Thymus (tissue), 14 donors: ENCODE measurements at places on chromosomes 6 and 20.

DNA sequence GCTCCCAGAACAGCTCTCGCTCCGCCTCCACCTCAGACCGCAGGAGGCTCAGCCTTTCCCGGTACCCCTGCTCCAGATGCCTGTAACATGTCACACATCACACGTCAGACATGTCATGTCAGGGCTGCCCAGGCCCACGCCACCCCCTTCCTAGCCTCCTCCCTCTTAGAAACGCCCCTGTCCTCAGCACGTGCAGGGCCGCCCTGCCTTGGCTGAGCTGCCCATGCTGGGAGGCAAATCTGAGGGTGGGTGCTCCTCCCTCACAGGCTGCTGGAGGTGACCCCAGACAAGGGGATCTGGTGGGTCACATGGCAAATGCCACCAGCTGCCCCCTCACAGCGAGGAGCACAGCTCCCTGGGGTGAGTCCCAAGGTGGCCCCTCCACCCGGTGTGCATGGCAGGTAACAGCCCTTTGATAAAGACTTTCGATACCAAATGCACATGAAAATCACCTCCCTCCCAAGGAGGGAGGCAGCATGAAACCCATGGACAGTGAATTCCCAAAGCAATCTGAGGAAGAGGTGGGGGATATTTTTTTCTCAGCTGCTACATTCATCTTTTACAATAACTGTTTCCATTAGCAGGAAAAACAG lies 84.1 kb downstream of the GINS1 start:
- no peak for DNase-seq
- peaks cover 19% of the 10 kb centered on the region for H3K4me1 ChIP-seq
- H3K4me3 ChIP-seq = no peak overlapping the region

GRCh38 chr6:154672086-154672485 lies 61.1 kb upstream of the SCAF8 start:
- H3K4me3 ChIP-seq = no peak overlapping the region
- no peaks in the 10 kb centered on the region for H3K4me1 ChIP-seq
- no peak for DNase-seq
- no peak overlapping the region for H3K27ac ChIP-seq

DNA sequence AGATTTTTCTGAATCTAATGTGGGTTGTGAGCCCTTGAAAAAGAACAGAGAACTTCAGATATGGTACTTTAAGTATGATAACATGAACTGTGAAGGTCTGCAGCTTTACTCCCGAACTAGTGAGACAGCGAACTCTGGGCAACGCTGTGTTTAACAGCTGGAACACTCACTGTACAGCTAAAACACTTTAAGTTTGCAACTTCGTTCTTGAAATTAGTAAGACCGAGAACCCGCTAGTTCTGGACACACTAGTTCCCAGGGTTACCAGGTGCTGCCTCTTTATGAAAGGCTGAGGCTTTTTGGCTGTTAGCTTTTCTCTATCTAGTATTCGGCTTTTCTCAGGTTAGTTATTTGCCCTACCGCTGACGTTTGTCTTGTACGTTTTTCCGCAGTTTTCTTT lies 52.9 kb downstream of the RIOK1 start:
- no peaks in the 10 kb centered on the region for H3K27me3 ChIP-seq
- H3K4me1 ChIP-seq = peaks cover 3% of the 10 kb centered on the region
- no peak overlapping the region for H3K27ac ChIP-seq
- no peaks in the 10 kb centered on the region for H3K36me3 ChIP-seq
- no peak overlapping the region for H3K4me3 ChIP-seq
- no peak for DNase-seq

DNA sequence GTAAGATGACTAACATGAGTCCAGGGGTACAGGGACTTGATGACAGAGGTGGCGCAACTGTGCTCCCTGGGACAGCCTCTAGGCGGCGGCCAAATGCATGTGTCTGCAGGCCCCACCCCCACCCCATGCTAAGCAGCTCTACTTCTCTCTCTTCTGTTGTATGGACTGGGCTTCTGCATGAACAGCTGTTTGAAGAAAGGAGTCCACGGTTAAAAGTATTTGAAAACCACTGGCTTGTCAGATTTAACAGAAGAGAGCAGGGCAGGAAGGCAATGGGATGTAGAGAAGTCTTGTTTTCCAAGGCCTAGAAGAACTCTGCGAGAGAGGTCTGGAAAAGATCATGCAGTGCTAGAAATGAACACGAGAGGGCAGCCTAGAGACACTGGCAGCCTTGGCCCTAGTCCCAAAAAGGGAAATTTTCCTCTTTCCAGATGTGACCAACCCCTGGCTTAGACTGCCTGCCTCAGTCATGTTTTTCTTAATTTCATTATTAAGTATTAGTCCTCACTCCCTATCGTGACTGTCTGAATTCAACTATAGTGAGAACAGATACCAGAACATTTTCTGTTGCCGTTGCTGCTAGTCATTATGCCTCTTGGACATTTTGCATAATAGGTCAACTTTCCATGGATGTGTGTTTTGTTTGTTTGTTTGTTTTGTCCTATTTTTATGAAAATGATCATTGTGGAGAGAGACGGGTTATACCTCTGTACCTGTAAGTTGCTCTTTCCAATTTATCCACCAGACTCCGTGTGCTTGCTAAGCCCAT lies 265.0 kb downstream of the ADGRG6 start:
- H3K4me1 ChIP-seq = peaks cover 20% of the 10 kb centered on the region
- H3K36me3 ChIP-seq = no peaks in the 10 kb centered on the region
- H3K27ac ChIP-seq = no peak overlapping the region
- no peaks in the 10 kb centered on the region for H3K27me3 ChIP-seq

GRCh38 chr6:1869308-1869707 lies 259.6 kb downstream of the FOXC1 start:
- no peak for DNase-seq
- no peak overlapping the region for H3K27ac ChIP-seq
- H3K4me1 ChIP-seq = no peaks in the 10 kb centered on the region
- no peaks in the 10 kb centered on the region for H3K36me3 ChIP-seq
- no peaks in the 10 kb centered on the region for H3K27me3 ChIP-seq

DNA sequence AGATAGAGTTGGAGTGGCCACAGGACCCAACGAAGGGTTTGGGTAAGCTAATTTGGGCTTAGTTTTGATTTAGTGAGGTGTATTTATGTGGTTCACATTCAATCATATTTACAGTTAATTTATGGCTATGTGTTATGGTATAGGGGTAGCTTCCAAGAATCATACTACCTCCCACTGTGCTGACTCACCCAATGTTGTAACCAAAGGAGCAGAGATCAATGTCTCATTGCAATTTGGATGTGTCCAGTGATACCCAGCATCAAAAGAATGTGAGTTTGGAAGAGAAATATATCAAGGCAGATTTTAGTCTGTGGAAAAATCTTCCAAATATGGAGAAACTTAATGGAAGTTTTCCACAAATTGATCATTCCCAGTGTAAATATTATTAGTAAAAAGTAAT lies 25.3 kb upstream of the SMIM8 start:
- no peak for DNase-seq
- no peaks in the 10 kb centered on the region for H3K4me1 ChIP-seq
- no peaks in the 10 kb centered on the region for H3K27me3 ChIP-seq

DNA sequence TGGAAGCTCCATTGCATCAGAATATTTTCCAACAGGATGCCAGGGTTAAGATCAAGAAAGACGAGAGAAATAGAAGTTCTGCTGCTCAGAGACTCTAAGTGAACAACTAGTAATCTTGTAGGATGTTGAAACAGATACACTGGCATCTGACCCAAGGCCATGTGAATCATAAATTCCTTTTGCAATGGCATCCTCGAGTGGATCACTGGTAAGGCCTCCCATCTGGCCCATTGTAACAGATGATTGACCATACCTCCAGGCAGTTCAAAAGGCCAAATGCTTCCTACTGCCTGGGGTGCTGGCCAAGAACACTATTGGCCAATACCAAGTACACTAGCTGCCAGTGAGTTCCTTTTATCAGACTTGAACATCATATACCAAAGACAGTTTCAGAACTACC lies 9.9 kb upstream of the SLC17A3 start:
- H3K36me3 ChIP-seq = no peaks in the 10 kb centered on the region
- peaks cover 4% of the 10 kb centered on the region for H3K27me3 ChIP-seq
- no peaks in the 10 kb centered on the region for H3K4me1 ChIP-seq
- no peak for DNase-seq
- H3K4me3 ChIP-seq = no peak overlapping the region

- H3K4me1 ChIP-seq = peaks cover 24% of the 10 kb centered on the region
- no peaks in the 10 kb centered on the region for H3K27me3 ChIP-seq
- DNase-seq = no peak
- H3K4me3 ChIP-seq = no peak overlapping the region
Measured at GRCh38 chr6:157264701-157265100, 58.6 kb downstream of the TMEM242 start.

GRCh38 chr6:41356825-41357224 lies 21.4 kb downstream of the NCR2 start:
- H3K4me3 ChIP-seq = no peak overlapping the region
- no peaks in the 10 kb centered on the region for H3K27me3 ChIP-seq
- H3K27ac ChIP-seq = no peak overlapping the region
- H3K4me1 ChIP-seq = no peaks in the 10 kb centered on the region
- H3K36me3 ChIP-seq = no peaks in the 10 kb centered on the region

DNA sequence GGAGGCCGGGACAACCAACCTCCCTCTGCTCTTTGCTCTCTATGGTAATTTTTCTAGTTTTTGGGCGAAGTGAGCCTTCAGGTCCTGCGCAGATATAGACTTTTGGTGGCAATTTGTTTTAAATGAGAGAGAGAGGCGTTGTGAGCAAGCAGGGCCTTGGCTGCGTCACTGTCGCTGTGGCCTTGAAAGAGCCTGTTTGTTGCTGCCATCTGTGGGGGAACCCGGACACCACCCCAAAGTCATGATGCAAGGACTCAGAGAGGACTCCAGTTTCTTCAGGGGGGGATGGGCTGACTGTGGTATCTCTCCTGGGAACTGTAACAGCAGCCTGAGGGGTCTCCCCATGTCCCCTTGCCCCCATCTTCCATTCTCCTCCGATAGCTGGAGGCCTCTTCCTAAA lies 462.7 kb upstream of the SULF2 start:
- H3K4me3 ChIP-seq = no peak overlapping the region
- DNase-seq = no peak
